Mucosa of descending colon (tissue), 3 donors: ENCODE measurements at places on chromosomes 11 and 22.

- no peak for DNase-seq
Observed at GRCh38 chr11:62603776-62604299, 2.2 kb upstream of the MTA2 start.

GRCh38 chr11:47552056-47552565, 821 bp downstream of the CELF1 start:
- DNase-seq = no peak

GRCh38 chr22:32590556-32590955, 115.9 kb downstream of the FBXO7 start:
- no peak for DNase-seq

DNA sequence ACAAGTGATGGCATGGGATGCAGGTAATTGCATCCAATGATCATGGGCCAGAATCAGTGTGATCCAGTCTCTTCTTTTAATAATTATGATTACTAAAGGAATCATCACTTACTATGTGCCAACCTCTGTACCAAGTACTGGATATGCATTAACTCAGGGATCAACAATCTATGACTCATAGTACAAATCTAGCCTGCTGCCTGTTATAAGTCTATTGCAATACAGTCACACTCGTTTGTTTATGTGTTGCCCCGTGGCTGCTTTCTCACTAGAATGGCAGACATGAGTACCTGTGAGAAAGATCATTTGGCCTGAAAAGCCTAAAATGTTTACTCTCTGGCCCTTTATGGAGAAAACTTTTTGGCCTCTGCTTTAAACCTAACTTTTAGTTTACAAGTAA, 45.0 kb downstream of the OR6Q1 start:
- no peak for DNase-seq

DNA sequence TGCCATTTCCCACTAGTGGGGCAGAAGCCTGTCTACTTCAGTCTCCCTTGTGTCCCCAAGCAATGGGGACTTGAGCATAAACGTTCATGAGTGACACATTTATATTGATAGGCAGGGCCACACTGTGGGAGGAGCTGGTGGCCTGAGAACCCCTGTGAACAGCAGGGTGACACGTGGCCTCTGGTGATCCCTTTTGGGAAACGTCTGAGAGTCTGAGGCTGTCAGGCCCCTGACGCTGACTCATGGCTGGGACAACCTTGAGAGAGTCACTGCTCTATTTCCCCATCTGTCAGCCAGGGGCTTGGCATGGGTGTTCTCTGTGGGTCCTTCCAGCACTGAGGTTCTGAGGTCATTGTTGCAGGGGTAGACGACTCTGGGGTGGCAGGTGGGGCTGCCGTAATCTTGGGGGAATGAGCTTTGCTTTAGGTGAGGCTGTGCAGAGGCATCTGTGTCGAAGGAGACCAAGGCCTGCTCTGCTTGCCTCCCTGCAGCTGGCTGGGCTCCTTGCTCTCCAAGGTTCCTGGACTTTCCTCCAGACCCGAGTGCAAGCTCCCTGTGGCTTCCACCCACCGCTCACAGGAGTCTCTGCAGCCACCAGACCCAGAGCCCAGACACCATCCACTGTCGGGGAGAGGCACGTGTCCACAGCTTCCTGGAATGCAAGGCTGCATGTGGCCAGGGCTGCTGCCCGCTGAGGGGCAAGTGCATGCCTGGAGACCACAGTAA, 54.7 kb downstream of the SMIM38 start:
- DNase-seq = no peak

DNA sequence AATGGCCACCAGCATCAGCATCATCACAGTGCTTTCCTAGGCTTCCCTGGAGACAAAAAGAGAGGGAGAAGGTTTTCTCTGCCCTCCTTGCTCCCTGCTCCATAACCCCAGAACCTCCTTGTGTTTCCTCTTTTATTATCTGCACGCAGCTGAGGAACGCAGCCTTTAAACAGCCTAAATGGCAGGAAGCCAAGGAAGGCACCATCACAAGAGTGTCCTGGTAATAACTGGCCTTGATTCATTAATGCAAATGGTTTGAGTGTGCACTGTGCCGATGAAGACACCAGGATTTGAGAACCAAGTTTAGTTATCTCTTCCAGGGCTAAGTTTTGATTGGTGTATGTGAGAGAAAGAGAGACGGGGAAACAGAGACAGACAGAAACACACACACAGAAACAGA, 29.4 kb upstream of the DRD2 start:
- no peak for DNase-seq

DNA sequence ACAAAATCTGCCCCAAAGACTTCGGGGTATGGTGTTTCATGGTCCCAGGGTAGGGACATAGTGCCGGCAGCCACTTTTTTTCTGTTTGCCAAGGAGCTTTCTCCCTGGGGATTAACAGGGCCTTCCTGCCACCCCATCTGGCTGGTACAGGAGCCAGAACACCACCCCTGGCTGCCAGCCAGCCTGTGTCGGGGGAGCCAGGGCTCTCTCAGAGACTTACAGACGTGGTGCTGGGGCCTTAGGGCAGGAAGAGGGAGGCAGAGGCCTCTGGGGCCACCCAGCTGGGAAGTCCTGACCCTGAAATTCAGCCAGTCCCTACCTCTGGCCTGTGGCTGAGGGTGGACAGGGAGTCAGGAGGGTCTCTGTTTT, 52.4 kb upstream of the CDON start:
- DNase-seq = peak; percentile 63

- DNase-seq = no peak
Observed at GRCh38 chr11:32429477-32429876, 5.9 kb downstream of the WT1 start.

GRCh38 chr11:63760487-63761079, 8.0 kb downstream of the ZFTA start:
- DNase-seq = no peak

- DNase-seq = peak; percentile 62
Observed at GRCh38 chr22:23751441-23751996, 607 bp upstream of the ZNF70 start.

- DNase-seq = no peak
Observed at GRCh38 chr11:27860811-27861210, 160.6 kb upstream of the BDNF start.

DNA sequence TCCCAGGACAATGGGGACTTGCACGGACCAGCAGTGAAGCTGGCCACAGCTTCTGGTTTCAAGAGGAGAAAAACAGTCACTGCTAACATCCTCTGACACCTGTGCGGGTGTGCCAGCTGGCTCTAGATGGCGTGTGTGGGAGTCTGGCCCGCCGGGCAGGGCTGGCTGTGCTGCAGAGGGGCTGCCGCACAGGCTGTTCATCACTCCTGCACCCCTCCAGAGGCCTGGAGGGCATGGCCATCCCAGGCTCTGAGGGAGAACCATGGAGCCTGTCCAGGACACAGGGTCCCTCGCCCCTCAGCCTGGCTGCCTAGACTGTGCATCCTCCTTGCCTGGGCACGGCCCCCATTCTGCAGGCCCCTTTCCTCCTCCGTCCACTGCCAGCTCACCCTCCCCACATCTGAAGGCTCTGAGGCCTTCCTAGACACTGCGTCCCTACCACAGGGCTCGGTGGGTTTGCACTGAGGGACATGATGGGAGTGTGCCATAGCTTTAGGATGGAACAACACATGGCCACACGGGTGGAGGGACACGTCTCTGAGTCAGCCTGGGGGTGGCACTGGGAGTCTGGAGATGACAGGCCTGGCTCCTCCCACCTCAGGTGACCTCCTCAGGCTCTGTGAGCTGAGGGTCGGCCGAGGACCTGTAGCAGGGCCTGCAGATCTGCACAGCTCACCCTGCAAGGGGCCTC, 42.1 kb upstream of the GNB1L start:
- DNase-seq = no peak

DNA sequence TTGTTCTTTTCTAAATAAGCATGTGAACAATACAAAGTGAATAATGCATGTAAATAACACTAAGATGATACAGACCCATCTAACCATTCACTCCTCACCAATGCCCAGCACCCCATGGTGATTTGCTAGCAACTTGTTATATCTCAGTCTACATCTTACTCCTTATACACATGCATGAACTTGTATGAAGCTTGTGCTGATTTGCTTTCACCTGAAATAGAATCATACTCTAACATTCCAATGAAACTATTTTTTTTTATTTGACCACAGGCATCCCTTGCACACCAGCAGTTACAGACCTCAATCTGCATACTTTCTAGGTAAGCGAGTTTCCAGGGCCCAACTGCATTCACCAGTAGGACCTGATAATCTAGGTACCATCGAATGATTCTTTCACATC, 873.6 kb downstream of the OPCML start:
- DNase-seq = no peak

DNA sequence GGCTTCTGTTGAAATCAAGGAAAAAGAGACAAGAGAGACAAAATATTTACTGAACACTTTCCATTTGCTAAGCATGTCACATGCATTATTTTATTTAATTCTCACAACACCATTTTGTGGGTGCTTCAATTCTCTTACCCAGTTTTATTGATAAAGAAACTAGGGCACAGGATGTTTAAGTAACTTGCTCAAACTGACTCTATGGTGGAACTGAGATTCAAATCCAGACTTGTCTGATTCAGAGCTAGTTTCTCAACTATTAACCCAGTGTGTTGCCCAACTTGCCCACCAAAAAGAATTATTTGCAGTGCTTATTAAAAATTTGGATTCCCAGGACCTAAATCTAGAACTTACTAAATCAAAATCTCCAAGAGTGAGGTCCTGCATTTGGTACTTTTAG, 21.5 kb upstream of the MSANTD4 start:
- DNase-seq = no peak

DNA sequence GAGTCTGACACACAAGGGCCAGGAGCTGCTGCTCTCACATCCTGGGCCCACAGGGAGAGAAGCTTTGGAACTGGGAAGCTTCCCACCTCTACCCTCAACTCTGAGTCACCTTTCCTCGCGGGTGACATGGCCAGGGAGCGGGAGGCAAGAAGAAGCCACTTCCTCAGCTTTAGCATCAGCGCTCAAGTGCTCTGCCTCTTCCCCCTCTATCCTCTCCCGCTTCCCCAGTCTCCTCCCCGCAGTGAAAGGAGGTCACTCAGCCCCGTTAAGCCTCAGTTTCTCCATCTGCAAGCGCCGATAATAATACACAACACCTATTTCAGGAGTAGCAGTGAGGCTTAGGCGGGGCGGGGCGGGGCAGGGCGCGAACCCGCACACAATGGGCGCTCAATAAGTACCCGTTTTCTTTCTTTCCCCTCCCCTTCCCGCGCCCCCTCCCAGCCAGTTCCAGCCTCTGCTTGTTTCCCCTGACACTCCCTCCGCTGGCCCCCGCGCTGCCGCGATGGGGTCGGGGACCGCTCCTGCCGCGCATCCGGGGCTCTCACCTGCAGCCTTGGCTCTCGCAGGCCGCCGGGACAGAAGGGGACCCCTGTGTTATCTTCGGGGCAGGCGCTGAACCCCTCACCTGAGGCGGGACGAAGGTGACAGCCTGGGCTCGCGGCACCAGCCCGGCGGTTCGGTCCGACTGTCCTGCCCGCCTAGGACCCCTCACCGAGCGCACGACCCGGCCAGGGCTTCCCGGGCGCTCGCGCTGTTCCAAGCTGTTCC, 892 bp downstream of the GDPD5 start:
- peak; percentile 66 for DNase-seq

GRCh38 chr11:3199537-3200295, 18.9 kb downstream of the MRGPRG start:
- DNase-seq = no peak

GRCh38 chr11:18714443-18714780, 11.6 kb downstream of the IGSF22 start:
- DNase-seq = no peak

- DNase-seq = no peak
Observed at GRCh38 chr11:101810546-101810945, 104.3 kb upstream of the CEP126 start.

GRCh38 chr22:30327864-30328345, 1.2 kb upstream of the TBC1D10A start:
- DNase-seq = no peak

- no peak for DNase-seq
Observed at GRCh38 chr11:111836162-111836561, 35.2 kb downstream of the ALG9 start.

GRCh38 chr11:34278693-34279297, 79.0 kb downstream of the ABTB2 start:
- DNase-seq = no peak

DNA sequence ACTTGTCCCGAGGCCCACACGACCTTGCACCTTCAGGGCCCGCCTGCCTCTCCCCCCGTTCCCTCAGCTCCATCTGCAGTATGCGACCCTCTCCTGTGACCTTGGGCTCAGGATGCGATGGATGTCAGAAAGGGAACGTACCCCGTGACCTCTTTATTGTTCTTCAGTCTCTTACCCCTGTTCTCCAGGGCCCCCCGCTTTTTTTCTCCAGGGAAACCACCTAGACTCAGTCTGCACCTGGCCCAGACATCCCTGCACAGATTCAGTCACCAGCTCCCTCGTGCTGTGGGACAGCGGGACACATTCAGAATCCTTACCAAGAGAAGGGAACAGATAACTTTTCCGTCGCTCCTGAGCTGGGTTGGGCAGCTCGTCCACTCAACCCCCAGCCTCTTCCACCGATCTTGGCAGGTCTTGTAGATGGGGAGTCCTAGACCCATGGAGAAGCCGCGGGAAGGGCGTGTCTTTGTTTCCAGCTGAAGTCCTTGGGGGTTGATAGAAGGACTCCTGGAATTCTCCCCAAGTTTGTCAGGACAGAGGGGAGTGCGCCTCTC, 1.4 kb upstream of the PHOX2A start:
- no peak for DNase-seq

DNA sequence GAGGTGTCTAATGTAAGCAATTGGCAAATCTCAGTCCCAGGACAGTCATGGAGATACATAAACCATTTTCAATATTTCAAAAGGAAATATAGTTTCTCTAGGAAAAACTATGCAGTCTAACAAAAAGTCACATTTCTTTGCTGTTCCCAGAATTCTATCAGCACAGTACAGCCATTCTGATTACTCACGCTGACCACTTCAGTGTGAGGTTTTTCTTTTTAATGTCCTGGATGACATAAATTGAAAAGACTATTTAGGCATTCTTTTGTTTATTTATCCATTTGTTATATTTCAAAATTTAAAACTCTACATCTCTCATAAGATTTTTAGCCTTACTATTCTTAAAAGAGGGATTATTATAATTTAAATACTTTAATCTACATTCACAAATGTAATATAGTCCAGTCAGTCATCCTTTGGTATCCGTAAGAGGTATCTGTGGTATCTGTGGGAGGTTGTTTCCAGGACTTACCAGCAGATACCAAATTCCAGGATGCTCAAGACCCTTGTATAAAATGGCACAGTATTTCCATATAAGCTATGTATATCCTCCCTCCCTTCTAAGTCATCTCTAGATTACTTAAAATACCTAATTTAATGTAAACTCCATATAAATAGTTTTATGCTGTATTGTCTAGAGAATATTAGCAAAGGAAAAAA, 331.1 kb upstream of the PITPNB start:
- no peak for DNase-seq

DNA sequence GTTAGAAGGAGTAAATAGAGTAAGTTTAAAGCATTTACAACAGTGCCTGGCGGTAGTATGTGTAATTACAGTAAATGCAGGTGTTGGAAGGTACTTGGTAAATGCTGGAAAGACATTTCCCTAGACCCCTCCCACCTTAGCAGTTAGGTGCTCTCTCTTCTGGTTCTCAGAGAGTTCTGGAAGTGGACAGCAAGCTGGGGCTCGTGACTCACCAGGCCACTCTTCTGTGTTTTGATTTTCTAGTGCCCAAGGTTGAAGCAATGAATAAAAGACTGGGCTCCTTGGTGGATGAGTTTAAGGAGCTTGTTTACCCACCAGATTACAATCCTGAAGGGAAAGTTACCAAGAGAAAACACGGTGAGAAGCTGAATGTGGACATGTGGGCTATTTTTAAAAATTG, 27.6 kb downstream of the SNU13 start:
- no peak for DNase-seq
